Kidney (tissue), 22 donors: ENCODE measurements at places on chromosomes 2 and 18. TPM values are rescaled to one million over a fixed set of nuclear protein-coding genes. Genes with fewer than 3 reads are reported as not detected.

DNA sequence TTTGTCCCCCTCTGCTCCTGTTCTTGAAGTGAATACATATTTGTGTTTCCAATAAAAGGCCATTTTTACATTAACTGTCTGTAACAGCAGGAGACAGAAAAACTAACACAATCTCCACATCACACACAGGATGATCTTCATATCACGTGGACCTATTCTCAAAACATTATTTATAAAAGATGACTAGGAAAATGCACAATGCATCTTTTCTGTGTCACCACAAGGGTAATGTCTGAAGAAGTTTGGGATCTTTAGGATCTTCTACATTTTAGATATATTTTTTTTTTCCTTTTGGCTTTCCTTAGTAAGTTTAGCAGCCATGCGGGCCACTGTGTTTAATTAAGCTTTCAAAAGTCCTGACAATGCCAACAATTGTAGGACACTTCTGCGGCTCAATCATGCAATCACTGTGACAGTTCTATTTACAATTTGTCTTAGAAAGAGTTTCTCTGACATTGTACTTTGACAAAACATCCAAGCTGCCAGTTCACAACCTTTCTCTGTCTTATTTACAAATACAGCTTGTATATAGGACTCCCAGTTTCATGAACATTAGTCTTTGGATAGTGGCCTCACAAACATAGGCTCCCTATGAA is 12.3 kb downstream of the BCL11A start:
- no peak for DNase-seq

DNA sequence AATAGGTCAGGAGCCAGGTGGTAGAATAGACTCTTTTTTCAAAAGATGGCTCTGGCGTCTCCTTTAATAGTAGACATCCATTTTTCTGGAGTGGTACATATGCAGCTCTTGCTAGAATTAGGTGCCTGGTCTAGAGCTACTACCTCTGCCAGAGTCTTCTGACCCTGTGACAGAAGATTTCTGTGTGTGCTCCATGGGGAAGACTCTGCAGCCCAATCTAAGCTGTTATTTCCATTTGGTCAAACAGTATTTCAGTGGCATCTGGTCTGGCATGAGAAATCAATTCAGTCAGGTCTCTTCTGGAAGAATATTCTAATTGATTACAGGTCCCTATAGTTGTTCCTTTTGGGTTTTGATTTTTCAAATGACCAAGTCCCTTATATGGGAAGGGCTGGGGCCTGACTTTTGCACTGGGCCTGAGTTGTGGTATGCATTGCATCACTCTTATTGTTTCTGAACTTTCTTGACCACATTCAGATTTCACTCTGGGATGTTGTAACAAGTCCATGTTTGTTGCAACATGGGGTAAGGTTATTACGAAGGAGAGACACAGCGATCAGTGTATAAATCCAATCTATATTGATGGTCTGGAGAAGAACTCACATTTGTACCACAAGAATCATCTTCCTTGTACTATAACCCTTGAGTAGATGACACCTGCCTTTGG is 12.1 kb downstream of the MXD1 start:
- DNase-seq, result no peak

Gene ZDBF2
- 10.5 TPM for total RNA-seq

Gene CNTNAP5
- total RNA-seq, result 0.50 TPM

GRCh38 chr2:11123856-11124759 is 31.2 kb upstream of the SLC66A3 start:
- peak; percentile 82 for DNase-seq

- DNase-seq, result no peak
Measured at GRCh38 chr18:43539862-43540261, 262.6 kb upstream of the SYT4 start.

DNA sequence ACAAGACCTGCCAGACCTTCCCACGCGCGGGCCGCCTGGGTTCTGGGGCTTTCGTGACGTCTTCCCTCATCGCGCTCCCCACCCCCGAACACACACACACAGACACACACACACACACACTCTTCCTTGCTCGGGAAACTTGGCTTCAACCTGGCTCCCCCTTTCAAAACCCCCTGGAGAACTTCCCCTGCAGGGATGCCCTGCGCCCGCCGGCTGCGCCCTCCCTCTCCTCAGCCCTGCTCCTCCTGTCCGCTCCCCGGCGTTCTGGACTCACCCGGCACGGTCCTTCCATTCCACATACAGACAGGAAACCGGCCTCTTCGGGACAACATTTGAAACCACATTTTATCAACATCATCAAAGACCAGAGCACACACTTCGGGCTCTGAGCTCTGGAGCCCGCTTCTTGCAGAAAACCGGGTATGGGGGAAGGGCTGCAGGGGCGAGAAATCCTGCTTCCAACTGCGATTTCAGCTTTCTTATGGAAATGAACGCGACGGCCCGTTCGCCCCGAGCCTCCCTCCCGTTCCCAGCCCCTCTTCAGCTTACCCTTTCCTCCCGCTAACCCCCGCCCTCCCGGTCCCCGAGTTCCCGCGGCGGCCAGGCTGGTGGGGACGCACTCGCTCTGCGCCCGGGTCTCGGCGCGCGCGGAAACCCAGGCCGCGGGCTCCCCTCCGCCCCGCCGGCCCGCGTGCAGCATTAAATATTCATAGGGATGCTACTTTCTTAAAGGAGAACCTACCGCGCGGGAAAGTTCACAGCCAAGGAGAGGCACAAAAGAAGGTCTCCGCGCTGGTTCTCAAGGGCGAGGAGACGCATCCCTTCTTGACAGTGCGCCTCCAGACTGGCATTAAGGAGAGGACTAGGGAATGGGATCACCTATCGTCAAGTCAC is 18.3 kb downstream of the POU3F3 start:
- DNase-seq, result peak; percentile 45

GRCh38 chr2:239310401-239311061 is 90.3 kb downstream of the HDAC4 start:
- no peak for DNase-seq

DNA sequence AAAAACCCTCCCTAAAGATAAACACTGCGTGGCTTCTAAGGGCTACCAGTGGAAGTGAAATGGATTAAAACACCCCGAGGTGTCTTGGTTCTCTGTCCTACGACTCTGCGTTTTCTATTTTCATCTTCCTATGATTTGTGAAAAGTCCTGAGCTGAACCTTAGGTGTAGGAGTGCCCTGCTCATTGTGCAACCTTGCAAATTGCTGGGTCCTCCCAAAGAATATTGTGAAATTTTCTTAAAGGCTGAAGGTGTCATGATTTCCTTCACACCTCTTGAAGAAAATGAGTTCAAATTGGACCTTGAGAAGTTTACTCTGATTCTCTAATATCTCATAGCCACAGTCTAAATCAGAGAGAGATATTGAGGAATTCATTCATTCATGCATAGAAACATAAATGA is 1.8 kb upstream of the SLC19A3 start:
- DNase-seq, result no peak

Gene SLC8A1
- total RNA-seq, result 33.9 TPM

DNA sequence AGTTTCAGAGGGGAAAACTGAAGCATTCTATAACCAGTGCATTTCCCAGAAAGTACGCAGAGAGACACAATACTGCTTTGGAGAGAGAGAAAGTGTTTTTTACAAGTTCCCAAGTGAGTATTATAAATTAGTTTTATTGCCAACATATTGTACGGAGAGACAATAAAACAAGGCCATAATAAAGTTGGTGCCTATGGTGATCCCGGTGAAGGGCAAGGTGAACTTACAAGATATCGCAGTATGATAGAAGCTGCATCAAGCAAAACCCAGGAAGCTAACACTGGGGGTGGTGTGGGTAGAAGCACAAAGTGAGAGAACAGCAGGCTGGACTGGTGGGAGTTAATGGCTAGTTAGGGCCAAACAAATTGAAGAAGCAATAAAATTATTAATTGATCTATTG is 7.5 kb downstream of the TMSB10 start:
- no peak for DNase-seq

DNA sequence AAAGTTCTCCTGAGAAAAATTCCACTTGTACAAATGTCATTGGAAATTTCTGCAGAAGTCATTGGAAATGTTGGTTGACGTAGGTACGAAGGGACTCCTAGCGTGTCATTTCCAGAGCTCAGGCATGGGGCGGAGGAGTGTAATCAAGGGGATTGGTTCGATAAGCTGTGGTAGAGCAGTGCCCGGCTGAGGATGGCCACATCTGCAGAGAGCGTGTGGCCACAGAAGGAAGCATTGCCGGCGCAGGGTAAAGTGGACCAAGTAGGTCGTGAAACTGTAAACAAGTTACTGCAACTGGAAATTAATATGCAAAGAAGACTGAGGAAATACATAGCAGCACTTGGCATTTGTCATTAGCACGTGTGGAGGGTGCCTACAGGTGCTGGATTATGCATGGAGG is 101.8 kb downstream of the DGKD start:
- no peak for DNase-seq
